NCI-H1436 treated with DMSO at 0.1 percent for 48 hours (cell line): ENCODE measurements at places on chromosomes 3 and 15.
A peak's percentile ranks its signal among the peaks of the same experiment; 100 is the strongest.

DNA sequence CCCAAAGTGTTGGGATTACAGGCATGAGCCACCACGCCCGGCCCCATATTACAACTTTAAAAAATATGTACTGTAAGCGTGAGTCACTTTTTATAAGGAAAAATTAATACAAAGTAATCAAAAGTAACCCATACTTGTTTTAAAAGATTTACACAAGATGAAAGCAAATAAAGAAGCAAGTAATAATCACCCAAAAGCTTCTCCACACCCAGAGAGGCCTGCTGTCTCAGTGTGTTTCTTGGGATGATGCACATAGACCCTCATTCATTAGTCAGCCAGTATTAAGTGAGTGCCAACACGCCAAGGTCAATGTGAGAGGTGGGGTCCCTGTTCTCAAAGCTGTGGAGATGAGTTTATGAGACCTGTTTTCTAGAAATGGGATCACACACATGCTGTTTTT lies 12.0 kb downstream of the RPL32 start:
- no peak for DNase-seq

DNA sequence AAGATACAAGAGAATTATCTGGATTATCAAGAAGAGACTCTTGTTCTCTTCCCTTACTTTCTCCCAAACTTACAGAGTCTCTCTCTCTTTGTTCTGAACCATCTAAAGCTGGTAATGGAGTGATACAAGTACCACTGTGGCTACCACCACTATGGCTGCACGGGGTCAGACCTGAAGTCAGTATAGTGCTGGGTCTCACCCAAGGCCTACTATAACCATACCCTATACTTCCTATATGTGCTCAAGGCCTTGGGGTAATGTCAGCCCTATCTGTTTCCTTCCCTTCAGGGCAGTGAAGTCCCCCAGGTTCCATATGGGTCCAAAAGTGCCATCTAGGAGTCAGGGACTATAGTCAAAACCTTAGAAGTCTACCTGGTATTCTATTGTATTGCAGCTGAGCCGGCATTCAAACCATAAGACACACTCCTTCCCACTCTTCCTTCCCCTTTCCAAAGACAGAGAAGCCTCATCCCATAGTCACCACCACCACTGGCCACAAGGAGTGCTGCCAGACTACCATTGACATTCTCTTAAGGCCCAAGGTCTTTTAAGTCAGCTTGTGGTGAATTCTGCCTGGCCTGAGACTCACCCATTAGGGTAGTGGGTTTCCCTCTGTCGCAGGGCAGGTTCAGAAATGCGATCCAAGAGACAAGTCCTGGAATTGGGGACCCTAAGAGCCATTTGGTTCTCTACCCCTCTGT lies 615.0 kb upstream of the NECTIN3 start:
- no peak for DNase-seq

DNA sequence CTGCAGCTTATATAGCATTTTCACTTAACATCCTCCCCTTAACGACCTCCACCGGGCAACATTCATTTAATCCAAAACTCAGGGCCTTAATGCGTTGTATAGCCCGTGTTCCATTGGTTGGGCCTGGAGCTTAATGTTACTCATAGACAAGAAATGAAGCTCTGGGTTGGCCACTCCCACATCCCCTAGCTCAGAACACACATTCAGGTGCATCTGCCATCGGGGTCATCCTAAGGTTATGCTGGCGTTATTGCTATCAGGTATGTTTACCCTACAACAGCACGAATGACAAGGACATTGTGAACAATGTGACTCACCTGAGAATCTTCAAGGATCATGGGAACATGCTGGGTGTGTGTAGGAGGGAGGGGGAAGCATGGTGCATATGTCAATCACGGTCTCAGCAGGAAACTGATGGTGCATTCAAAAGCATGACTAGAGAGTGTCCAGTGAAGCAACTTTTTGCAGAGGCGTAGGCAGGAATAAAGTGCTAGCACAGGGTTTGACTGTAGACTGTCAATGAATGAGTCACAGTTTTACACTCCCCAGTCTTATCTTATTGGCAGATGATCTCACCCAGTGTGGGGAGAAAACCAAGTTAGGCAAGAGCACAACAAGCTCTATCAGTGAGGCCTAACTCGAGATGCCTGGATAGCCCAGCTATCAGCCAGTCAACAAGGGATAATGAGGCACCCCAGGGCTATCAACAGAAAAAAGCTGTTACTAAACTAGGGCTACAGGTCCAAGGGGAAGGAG lies 402.1 kb upstream of the MCTP2 start:
- DNase-seq, result no peak

- DNase-seq, result no peak
These were observed 50.6 kb downstream of the PFN2 start for GRCh38 chr3:149920119-149920518.

GRCh38 chr15:99578809-99579208 lies 13.0 kb downstream of the MEF2A start:
- no peak for DNase-seq

DNA sequence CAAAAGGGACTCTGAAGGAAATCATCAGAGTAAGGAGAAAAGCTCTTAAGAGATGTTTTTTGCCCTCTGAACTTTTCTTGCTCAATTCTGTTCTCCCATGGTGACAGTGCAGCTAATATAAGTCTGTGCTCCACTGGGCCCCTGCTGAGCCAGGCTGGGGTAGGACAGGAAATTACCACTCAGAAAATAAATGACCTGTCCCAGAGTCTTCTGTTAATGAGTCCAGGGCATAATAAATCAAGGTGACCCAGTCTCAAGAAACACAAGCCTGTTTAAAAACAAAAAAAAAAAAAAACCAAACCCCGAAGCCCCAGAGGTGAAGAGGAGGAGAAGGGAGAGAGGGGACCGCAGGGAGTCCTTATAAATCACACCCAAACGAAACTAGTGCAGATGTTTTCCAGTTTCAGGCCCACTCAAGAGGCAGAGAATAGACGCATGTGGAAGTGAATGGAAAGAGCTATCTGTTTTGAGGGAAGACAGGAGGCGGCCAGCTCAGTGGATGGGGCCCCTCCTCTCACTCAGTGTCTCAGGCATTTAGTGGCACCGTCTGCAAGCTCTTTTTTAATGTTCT lies 59.8 kb upstream of the BOC start:
- DNase-seq, result no peak

DNA sequence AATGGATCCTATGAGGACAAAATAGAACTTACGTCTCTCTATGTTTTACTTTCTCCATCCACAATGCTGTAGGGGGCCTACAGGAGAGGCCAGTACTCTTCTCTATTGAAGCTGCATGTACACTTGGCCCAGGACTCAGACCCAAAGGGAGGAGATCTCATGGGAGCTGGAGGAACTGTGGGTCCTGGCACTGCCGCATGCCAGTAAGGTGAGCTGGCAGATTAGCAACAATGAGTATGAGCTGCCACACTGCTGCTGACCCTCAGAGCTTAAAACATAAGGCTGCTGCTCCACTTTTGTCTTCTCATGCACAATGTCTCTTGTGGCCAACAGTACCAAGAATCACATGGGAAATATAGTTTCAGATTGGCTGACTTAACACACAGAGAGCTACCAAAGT lies 57.8 kb upstream of the TBC1D5 start:
- DNase-seq, result no peak

DNA sequence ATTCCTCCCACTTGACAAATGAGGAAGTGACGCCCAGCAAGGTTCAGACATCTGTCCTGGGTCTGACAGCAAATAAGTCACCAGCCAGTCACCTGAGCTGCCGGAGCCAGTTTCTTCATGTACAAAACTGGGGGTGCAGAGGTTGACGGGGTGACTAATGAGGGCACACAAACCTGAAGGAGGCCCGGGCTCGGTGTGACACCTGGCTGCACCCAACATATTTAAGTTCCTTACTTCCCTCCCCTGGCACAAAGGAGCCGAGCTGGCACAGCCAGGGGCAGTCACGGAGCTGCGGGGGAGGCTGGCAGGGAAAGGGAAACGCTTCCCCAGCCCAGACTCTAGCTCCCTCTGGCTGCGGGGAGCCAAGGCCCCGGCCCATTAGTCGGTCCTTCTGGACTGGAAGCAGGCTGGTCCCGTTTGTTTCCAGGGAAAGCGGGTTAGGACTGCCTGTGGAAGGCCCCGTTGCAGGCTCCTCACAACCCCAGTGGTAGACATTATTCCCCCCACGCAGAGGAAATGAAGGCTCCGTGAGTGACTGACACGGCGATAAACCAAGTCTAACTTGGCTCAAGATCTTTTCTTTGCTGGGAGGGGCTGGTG lies 2.3 kb downstream of the FBXL22 start:
- no peak for DNase-seq

- DNase-seq, result no peak
These were observed 451.0 kb upstream of the GOLIM4 start for GRCh38 chr3:168546707-168547106.

- DNase-seq, result no peak
These were observed 103.3 kb downstream of the IL1RAP start for GRCh38 chr3:190617185-190617584.

DNA sequence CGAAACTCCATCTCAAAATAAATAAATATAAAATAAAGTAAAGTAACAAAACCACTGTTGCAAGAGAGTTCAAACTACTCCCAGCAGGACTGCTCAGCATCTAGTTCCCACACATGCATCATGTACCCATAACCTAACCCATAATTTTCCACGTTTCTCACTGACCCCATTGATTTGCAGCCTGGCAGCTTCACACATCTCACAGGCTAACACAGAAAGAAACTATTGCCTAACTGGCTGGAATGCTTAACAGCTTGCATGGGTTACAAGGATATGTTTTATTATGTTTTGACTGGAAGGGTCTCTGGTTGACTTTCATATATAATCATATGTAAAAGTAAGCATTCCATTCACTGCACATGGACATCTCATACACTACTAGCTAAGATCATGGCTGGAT lies 55.6 kb upstream of the TBC1D23 start:
- DNase-seq, result no peak

GRCh38 chr3:45665101-45665572 lies 24.1 kb upstream of the SACM1L start:
- DNase-seq, result peak; percentile 5

- DNase-seq, result no peak
These were observed 26.5 kb downstream of the DUOX2 start for GRCh38 chr15:45087513-45087912.

- no peak for DNase-seq
These were observed 35.9 kb upstream of the TMEM115 start for GRCh38 chr3:50395070-50395860.

- DNase-seq, result no peak
These were observed 495.5 kb downstream of the TAFA4 start for GRCh38 chr3:68436619-68437401.

GRCh38 chr15:69293741-69294615 lies 4.7 kb upstream of the PAQR5 start:
- no peak for DNase-seq
